ENCODE measurements at places on chromosomes 13 and 19.

GRCh38 chr19:31066385-31066784 lies 282.9 kb downstream of the TSHZ3 start:
- DNase-seq: no peak

- DNase-seq: no peak
Observed at GRCh38 chr13:93848247-93848646, 621.6 kb downstream of the GPC6 start.

DNA sequence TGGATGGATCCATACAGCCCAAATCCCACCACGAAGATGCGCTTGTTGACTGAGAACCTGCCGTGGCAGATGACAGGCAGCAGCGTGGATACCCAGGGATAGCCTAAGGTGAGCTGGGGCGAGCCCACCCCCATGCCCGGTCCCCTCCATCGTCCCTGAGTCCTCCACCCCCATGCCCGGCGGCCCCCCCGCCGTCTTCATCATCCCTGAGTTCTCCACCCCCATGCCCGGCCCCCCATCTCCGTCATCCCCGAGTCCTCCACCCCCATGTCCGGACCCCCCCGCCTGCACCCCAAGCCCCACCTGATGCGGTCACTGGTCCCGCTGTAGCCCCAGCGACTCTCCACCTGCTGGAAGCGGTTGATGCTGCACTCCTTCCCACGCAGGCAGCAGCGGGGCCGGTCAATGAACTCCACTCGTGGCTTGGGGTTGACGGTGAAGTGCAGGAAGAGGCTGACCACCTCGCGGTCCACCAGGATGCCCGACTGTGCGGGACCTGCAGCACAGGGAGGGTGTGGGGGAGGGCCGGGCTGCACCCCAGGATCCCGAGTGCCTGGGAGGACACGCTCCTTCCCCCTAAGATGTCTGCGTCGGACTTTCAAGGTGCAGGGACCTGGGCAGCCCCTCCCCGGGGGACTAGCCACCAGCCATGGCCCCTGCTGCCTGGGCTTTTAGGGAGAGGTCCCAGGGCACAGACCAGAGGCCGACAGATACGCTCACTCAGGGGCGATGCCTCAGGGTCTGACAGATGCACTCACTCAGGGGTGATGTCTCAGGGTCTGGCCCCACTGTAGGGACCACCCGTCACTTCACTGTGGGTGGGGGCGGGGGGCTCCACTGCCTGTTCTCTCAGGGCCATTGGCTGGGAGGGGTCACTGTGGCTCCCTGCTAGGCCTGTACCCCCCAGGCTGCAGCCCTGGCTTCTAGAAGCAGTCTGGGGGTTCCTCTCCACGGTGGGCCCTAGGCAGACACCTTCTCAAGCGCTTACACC lies 28.0 kb downstream of the BTBD2 start:
- DNase-seq: no peak

GRCh38 chr19:55075371-55075998 lies at the start of gene EPS8L1:
Gene EPS8L1, plus strand, starts transcription at chr19:55075869. Its CDS starts 576 bp downstream, at chr19:55076445.
- DNase-seq: no peak

GRCh38 chr13:82867284-82867683 lies 1015.0 kb downstream of the SLITRK1 start:
- no peak for DNase-seq

GRCh38 chr19:17633700-17634099 lies 54.5 kb downstream of the UNC13A start:
- DNase-seq: no peak

- DNase-seq: no peak
Observed at GRCh38 chr13:113598081-113598410, 13.5 kb downstream of the TFDP1 start.

DNA sequence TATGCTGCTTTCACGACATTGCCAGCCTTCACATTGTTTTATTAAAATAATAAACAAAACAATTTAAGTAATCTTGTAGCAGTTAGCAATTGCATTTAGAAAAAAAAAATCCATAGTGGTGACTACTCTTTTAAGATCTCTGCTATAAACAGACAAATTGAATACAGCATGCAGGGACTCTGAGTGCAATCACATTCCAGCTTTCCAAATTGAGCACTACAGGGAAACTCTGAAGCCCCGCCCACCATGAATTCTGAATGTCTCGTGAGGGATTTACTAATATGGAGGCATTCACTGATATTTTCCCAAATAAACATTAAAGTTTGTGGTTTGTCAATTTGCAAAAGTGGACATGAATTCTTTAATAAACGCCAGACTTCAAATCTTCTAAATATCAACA lies 698.8 kb downstream of the LIG4 start:
- DNase-seq: no peak

GRCh38 chr13:87453244-87453643 lies 217.9 kb upstream of the SLITRK5 start:
- no peak for DNase-seq

DNA sequence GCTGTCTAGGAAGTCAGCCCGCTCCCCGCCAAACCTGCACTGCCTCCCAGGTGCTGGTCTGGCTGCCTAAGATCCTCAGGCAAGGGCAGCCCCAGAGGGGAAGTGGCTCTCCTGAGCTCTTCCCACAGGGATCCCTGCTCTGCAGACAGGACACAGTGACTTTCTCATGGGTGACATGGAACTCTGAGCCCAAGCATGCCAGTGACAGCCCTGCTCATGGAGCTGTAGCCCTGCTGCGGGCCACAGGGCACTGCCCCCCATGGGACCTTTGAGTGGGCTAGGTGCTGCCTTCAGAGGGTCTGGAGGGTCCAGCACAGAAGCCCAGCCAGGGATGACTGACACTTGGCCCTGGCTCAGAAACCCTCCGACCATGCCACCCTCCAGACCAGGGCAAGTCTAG lies 109.1 kb downstream of the TUBA3C start:
- no peak for DNase-seq

GRCh38 chr13:83121896-83122295 lies 760.4 kb downstream of the SLITRK1 start:
- no peak for DNase-seq

GRCh38 chr13:92807353-92807752 lies 419.3 kb upstream of the GPC6 start:
- DNase-seq: no peak

DNA sequence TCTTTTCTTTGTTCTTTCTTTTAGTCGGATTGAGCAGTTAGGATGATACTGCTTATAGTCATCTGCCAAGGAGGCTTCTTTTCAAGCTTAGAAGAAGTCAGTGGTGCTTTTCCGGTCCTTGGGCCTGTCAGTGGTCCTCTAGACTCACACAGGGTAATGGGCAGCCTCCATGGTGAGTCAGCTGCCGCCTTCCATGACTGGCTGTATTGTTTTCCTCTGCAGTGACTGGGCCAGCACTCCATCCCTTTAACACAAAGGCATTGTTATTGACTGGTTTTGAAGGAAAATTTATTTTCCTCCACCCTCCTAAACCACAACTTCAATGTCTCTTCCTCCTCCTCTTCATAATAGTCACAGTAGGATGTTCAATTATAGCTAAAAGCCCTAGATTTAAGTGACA lies 47.1 kb upstream of the CNMD start:
- DNase-seq: no peak

GRCh38 chr13:100827489-100828176 lies 153.0 kb upstream of the TMTC4 start:
- DNase-seq: no peak

GRCh38 chr13:51818781-51819511 lies 15.0 kb upstream of the DHRS12 start:
- DNase-seq: no peak

DNA sequence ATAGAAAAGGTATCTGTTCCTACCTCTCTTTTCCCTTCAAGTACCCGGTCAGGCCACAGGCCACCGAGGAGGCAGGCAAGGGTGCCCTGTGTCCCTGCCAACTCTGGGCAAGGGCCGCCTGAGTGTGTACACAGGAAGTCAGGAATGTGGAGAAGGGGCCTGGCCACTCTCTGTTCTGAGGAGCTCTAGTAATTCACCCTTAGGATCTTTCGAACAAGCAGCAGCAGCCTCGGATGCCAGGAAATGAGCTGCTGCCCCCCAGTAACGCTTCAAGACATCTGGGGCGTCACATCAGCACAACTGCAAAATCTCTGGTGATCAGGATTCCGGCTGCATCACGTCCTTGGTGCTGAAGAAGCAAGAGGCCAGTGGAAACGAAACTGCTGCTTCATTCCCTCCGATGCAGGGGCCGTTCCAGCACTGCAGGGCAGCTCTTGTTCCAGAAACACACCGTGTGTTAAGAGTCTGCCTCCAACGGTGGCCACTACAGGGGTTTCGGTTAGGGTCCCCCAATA lies 2.0 kb downstream of the RAB20 start:
- DNase-seq: no peak

- no peak for DNase-seq
Observed at GRCh38 chr13:30337061-30337610, 29.8 kb upstream of the KATNAL1 start.

GRCh38 chr19:9727644-9728043 lies 40.9 kb downstream of the ZNF846 start:
- no peak for DNase-seq

DNA sequence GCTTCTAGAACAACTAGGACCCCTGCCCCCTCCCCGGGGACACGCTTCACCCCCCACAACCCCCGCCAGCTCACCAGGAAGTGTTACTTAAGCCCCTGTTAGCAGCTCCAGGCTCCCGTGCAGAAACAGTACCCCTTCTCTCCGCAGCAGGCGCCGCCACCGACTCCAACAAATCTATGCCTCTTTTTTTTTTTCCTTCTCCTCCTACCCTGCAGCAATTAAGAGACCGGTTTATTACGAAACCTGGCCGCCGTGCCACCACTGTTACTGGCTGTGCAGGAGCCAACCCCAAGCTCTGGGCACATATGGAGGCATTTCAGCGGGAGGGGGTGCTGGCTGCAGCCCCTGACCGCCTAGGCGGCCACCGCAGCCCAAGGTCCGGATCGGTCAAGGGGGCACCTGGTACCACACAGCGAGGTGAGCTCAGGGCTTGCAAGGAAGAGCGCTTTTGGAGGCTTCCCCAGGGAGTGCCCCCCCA lies 2.4 kb downstream of the GADD45B start:
- peak; percentile 30 for DNase-seq

- DNase-seq: no peak
Observed at GRCh38 chr19:55188625-55189024, 8.5 kb upstream of the SYT5 start.

- no peak for DNase-seq
Observed at GRCh38 chr19:6378486-6378885, 2.8 kb upstream of the PSPN start.

- no peak for DNase-seq
Observed at GRCh38 chr13:79281339-79281747, 124.7 kb downstream of the RBM26 start.

DNA sequence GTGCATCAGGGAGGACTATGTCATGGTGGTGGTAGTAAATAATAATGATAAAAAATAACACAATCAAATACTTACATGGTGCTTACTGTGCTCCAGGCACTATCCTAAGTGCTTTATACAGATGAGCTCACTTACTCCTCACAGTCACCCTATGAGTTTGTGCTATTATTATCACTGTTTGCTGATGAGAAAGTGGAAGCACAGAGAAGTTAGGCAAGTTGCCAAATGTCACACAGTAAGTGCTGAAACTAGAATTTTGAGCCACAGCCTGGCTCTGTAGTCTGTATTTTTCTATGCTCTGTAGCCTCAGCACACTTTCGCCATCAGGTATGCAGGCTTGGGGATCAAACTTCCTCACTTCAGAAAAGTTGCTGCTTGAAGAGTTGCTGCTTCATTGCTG lies 46.6 kb downstream of the HTR2A start:
- no peak for DNase-seq

GRCh38 chr19:38617764-38618589 lies at the start of gene MAP4K1:
Gene MAP4K1, minus strand, starts transcription at chr19:38617953. Its CDS starts 58 bp downstream, at chr19:38617895.
- DNase-seq: no peak

- DNase-seq: no peak
Observed at GRCh38 chr19:2767688-2768087, 15.4 kb downstream of the SGTA start.

DNA sequence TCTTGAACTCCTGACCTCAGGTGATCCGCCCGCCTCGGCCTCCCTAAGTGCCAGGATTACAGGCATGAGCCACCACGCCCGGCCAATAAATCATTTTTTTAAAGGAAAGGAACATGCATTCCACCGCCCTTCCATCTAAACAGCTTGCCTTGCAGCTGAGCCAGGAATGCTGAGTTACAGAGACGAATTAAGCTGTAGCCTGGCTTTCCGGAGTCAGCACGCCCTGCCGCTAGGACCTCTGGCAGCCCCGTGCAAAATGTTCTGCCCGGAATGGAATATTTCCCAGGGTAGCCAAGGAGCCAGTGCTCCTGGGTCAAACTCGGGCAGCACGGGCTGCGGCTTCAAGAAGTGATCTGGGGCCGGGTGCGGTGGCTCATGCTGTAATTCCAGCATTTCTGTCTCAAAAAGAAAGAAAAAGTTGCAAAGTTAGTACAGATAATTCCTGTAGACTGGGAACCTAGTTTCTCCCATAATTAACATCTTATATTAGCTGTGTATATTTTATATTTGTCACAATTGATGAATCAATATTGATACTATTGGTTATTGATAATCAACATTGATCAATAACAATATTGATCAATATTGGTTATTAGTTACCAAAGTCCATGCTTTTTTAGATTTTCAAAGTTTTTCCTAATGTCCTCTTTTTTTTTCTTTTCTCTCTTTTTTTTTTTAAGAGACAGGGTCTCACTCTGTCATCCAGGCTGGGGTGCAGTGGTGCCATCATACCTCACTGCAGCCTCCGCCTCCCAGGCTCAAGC lies 19.2 kb downstream of the ATCAY start:
- DNase-seq: no peak

GRCh38 chr13:38518328-38518727 lies 168.5 kb upstream of the FREM2 start:
- DNase-seq: no peak
